EH (cell line): ENCODE measurements at places on chromosomes 6 and 20.

GRCh38 chr6:43636308-43636659 lies 644 bp downstream of the MAD2L1BP start:
- DNase-seq: peak; percentile 32

- DNase-seq: peak; percentile 37
These were observed 1.1 kb downstream of the ID1 start for GRCh38 chr20:31605902-31606803.

GRCh38 chr20:64001607-64002011 lies 20.7 kb downstream of the PRPF6 start:
- DNase-seq: no peak

DNA sequence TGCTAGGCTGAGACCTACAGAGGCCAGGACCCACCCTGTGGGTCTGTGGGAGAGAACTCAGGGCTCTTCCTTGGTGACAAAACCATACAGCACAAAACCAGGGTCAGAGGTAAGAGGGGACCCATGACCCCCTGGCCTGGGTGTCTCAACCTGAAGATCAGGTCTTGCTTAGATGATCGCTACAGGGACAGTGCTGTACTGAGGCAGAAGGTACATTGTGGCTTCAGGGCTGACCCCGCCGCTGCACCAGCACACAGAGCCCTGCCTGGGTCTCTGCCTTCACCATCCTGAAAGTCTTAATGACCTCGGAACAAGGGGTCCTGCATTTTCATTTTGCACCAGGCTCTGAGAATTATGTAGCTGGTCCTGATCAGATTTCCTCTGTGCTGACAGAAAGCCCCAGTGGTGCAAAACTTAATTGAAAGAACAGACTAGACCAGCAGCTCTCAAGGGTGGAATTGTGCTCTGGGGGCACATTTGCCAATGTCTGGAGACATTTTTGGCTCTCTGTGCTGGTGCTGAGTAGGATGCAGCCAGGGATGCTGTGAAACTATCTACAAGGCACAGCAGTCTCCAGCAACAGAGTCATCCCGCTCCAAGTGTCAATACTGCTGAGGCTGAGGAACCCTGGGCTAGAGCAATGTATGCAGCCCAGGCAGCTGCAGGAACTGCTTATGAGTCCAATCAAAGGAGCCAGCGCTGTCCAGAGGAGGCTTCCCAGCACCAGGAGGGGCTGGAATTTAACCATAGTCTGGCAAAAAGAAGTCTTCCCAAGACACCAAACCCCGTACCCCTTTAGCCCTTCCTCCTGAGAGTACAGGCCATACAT lies 254.9 kb downstream of the ERMARD start:
- DNase-seq: no peak

GRCh38 chr6:31272436-31272835 lies 544 bp upstream of the HLA-C start:
- DNase-seq: peak; percentile 10

GRCh38 chr6:137112067-137112355 lies 61.4 kb downstream of the IL22RA2 start:
- DNase-seq: peak; percentile 62

DNA sequence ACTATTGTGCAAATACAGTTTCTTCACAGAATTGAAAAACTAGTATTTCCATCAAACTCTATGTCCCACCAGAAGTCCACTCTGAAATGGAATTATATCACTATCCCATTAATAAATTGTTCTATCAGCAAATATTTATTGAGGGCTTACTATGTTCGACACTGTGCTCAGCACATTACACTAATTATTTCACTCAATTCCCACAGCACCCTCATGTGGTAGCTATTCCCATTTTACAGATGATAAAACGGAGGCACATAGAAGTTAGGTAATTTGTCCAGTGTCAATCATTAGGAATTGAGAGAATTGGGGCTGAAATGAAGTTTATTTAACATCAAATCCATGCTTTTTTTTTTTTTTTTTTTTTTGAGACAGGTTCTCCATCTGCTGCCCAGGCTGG lies 52.5 kb downstream of the MKKS start:
- DNase-seq: peak; percentile 14

GRCh38 chr6:26388441-26388840 lies 5.5 kb downstream of the BTN2A2 start:
- peak; percentile 47 for DNase-seq
